Germinal center (tissue), 1 donor: ENCODE measurements at places on chromosomes 11 and 22.

DNA sequence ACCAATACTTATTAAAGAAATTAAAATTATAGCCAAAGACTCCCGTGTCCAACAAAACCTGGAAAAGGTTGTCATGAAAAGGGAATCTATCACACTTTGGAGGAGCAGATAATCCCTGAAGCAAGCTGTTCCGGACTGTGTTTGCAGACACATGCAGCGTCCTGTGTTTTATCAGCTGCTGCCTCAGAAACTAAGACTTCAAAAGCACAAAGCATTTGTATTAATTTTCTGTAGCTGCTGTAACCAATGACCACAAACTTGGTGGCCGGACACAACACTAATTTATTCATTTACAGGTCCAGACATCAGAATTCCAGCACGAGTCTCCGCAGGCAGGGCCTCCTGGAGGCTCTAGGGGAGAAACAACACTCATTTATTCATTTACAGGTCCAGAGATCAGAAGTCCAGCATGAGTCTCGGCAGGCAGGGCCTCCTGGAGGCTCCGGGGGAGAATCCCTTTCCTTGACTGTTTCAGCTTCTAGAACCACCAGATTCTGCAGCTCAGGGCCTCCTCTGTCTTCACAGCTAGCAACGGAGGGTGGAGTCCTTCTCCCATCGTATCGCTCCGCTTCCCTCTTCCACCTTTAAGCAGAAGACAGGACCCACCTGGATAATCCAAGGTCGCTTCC is 465.3 kb downstream of the BRD1 start:
- DNase-seq, result no peak

DNA sequence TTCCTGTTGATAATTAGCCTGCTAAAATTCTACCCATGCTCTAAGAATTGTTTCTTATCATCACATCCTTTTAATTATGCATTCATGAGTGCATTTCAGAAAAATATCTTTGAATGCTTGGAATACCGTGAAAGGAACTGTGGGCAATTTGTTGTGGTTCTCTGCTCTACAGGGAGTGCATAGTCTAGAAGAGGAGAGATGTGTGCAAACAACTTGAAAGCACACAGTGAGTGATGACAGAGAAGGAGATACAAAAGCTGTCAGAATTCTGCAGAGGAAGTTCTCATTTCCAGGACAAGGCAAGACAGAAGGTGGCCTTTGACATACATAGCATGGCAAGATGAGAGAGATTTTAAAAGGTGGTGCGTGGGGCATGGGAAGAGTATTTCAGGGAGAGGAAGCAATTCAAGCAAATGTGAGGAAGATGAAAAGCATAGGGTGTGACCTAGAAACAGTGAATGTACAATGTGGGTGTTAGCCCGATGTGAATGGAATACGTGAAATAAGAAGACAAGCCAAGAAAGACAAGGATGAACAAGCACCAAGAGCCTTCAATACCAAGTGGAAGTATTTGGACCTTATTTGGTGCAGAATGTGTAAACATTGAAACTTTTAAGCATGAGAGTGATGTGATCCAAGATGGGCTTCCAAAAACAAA is 5.0 kb downstream of the MMP8 start:
- no peak for DNase-seq

- no peak for DNase-seq
Measured at GRCh38 chr22:20026204-20026908, 5.4 kb downstream of the TANGO2 start.

- DNase-seq, result no peak
Measured at GRCh38 chr11:108871152-108871551, 206.3 kb downstream of the DDX10 start.

GRCh38 chr11:11600288-11600687 is 21.5 kb downstream of the GALNT18 start:
- no peak for DNase-seq

GRCh38 chr11:109756951-109757350 is 335.0 kb downstream of the C11orf87 start:
- DNase-seq, result no peak

DNA sequence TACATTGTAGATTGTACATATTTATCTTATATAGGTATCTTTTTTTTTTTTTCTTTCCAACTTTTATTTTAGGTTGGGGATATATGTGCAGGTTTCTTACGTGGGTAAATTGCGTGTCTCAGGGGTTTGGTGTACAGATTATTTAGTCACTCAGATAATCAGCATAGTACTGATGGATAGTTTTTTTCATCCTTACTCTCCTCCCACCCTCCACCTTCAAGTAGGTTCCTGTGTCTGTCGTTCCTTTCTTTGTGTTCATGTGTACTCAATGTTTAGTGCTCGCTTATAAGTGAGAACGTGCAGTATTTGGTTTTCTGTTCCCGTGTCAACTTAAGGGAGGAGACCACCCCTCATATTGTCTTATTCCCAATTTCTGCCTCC is 9.6 kb downstream of the C11orf96 start:
- DNase-seq, result no peak

DNA sequence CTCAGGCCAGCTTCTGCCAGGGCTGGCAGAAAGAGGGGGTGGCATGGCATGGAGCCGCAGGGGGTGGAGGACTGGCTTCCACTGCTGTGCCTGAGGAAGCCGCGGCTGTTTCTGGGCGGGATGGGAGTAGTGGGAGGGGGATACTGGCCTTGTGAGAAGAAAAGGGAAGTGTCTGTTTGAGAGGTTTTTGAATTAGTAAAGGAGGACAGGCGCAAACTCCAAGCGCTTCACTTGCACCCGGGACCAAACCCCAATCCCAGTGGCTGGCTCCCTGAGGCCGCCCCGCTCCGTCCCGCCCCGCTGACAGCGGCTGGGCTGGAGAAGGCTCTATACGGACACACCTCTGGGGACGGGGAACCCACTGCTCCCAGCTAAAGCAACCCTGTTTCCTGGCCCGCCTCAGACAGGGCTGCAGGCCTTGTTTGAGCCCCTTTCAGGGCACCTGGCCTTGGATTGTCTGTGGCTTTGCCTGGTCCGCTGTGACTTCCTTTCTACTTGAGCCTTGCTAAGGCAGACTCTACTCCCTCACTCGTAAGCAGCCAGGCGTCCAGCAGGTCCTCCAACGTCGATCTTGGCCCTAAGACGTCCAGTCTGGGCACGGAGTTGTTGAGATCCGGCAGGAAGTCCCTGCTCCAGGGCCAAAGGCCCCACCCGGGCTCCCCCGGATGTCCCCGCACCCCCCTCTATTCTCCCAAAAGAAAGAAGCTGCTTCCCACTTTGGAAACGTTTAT is 2.2 kb downstream of the APOA1 start:
- DNase-seq, result peak; percentile 17

- DNase-seq, result no peak
Measured at GRCh38 chr11:127000291-127000968, at the start of gene KIRREL3. Gene KIRREL3, minus strand, starts transcription at chr11:127000770.

DNA sequence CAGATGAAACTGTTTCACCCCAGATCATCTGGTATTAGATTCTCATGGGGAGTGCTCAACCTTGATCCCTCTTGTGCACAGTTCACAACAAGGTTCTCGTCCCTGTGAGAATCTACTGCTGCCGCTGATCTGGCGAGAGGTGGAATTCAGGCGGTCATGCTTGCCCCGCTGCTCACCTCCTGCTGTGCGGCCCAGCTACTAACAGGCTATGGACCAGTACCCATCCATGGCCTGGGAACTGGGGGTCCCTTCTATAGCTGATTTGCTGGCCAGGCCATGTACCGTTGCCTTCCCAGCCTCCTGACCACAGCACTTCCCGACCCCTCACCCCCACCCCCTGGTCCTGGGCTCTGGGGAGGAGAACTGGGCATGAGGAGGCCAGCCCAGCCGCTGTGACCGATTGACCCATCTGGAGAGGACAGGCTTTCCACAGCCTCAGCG is 2.6 kb downstream of the PHLDA2 start:
- DNase-seq, result no peak

GRCh38 chr11:45725121-45725520 is 59.7 kb upstream of the CHST1 start:
- DNase-seq, result no peak

DNA sequence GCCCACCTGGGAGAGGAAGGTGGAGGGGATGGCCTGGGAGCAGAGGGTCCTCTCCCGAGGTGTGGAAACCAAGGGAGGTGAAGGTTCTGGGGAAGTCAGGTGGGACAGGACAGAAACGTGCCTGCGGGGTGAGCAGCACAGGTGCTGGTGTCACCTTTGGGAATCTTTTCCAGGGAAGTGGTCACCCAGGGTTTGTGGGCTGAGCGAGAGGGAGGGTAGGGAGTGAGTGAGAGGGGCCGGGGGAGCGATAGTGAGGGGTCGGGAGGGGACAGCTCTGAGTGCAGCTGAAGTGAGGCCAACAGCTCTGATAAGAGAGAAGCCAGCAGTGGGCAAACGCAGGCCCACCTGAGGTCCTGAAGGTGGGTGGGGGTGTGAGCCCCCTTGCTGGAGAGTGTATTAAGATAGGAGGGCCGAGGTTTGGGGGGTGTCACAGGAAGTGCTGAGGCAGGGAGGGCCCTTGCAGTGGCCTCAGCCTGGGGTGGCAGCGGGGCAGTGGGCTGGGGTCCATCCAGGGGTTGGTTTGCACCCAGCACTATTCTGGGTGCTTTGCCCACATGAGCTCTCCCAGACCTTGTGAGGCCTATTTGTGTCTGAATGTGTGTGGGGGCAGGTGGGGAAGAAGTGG is 1.6 kb upstream of the SHANK3 start:
- no peak for DNase-seq

GRCh38 chr22:29134448-29134847 is 61.6 kb downstream of the KREMEN1 start:
- no peak for DNase-seq

DNA sequence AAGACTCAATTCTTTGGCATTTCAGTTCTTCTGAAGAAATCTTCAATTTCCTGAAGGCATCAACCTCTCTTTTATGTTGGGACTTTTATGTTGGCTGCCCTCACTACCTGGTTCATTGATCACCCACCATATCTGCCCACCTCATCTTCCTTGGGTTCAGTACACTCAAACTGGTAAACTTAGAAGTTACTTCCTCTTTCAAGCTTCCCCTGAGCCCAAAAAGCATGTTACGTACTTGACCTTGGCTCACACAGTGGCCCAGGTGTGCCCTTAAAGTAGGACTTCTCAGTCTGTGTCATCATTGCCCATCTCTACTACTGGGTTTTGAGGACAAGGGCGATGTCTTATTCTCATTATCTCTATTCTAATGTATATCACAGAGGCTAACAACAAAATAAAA is 86.1 kb downstream of the GRIA4 start:
- DNase-seq, result no peak

GRCh38 chr11:57432149-57432561 is 5.2 kb upstream of the SLC43A3 start:
- no peak for DNase-seq

DNA sequence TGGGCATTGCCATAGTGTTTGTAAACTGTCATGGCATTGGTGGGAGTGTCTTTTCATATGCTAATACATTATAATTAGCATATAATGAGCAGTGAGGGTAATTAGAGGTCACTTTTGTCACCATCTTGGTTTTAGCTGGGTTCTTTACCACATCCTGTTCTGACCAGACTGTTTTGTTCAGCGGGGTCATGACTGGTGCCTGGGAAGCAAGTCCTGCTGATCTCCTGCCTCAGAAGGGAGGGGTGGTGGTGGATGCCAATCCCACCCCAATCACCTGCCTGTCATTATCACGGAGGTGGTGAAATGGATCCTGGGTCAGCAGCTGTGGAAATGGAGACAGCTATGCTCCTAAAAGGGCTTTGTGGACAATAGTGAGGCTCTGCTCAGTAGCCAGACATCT is 31.2 kb downstream of the IL18 start:
- DNase-seq, result no peak

- DNase-seq, result peak; percentile 77
Measured at GRCh38 chr11:10450462-10451425, 4.3 kb upstream of the AMPD3 start.

DNA sequence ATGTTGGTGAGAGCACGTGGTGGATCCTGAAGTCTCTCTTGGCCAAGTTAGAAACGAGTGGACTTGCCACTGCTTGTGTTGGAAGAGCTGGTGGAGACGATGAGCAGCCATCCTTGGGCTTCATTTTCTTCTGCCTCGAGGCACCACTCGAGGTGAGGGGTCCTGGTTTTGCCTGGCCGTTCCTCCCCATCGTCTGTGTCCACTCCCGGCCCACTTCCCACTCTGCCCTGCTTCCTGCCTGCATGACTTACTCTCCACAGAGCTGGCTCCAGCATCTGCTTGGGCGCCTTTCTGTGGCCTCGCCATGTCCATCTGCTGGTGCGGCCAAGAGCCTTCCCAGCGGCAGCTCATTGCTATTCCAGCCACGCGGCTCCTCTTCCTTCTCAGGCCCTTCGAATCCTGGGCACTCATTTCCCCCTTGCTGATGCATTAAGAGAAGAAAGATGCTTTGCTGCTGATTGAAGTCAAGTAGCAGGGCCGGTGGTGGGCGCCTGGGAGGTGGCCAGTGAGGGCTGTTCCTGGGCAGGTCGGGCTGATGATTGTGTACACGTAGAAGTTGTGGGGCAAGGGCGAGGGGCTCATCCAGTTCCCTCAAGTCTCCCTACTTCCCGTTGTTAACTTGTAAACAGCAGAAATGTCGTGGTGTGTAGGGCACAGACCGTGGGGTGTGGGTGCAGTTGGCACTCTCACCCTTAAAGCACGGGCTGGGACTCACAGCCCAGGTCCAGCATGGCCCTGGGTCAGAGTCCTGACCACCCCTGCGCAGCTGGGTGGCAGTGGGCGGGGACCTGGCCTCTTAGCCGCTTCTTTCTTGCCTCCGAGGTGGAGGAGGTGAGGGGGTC is 292.0 kb downstream of the TBC1D22A start:
- DNase-seq, result no peak

DNA sequence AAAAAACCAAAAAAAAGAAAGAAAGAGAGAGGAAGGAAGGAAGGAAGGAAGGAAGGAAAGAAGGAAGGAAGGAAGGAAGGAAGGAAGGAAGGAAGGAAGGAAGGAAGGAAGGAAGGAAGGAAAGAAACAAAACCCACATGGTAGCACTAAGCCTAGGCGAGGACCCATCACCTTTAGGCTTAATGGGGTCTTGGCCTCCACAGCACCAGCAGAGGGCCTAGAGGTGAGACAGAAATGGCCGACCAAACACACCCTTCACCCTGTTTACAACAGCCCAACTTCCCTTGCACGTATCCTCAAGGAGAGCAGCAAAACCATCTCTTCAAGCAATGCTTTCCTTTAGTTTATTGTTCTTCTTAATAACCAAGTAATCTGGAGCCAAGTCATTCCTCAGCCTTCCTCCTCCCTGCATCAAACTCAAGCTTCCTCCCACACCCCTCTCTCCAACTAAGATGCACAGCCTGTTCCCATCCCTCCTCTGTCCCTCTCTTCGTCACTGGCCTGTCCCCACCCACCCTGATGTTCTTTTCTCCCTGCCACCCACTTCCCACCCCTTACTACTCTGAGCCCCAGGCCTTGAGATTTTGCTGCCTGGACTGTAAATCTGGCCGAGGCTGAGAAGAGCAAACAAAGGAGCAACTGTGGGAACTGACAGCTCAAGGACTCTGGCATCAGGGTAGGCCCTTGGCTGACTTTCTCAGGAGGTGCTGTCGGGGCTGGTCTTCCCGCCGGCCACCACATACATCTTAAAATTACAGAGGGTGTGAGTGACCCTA is 26.0 kb downstream of the POU2AF1 start:
- DNase-seq, result no peak
